Activated CD8-positive, alpha-beta T cell treated with anti-CD3 and anti-CD28 coated beads for 36 hours (primary cell): ENCODE measurements at places on chromosomes 3 and 15. TPM values are rescaled to one million over a fixed set of nuclear protein-coding genes. Genes with fewer than 3 reads are reported as not detected.

LRRFIP2 gene
- 23.1 TPM for total RNA-seq

LRRC49 gene
- not detected for total RNA-seq

DNA sequence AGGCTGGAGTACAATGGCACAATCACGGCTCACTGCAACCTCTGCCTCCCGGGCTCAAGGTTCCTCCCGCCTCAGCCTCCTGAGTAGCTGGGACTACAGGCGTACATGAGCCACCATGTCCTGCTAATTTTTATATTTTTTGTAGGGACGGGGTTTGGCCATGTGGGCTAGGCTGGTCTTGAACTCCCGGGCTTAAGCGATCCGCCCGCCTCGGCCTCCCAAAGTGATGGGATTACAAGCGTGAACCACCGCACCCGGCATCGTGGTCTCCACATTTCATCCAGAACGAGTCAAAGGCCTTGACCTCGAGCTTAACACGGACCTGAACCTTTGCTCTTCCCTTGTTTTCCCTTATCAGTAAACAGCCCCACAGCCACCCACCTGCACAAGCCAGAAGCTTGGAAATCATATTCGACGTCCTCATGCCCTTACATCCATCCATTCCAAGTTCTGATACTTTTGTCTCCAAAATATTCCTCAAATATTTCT lies 1.4 kb upstream of the PTPN23 start:
- peak overlapping the region; percentile 100 for H3K27ac ChIP-seq
- H3K4me3 ChIP-seq: peak overlapping the region; percentile 97
- no peaks in the 10 kb centered on the region for H3K27me3 ChIP-seq
- peaks cover 30% of the 10 kb centered on the region for H3K4me1 ChIP-seq
- no peak for DNase-seq

DNA sequence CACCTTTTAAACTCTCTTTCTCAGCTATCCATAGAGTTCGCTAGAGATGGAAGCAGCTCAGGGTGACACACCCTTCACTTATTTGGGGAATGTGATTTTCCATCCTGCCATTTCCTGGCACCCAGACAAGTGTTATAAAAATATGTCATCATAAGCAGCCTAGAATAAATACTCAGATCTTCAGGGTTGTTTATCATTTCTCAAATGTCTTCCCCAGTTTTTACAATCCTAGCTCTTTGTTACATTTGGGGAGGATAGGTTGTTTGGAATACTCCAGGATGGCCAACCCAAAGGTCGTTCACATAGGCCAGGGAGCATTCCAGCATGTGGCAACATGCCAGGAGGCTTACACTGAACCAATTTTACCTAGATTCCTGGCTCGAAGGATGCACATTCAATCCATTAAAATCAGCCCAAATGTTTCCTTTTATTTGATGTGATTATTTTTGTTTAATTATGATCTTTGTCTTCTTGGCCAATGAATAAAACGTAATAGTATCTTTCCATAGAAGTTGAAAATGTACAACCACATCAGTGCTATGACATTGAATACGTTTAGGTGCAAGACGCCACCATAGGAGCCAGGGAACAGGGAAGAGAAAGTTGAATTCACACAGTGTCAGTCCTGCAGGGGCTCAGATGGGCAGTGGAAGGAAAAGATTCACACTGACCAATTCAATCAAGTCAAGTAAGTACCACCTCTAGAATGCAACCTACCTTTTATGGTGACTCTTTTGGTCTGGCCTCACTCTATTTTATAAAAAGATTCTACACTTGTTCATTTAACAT lies 537.7 kb upstream of the MDFIC2 start:
- H3K36me3 ChIP-seq: no peaks in the 10 kb centered on the region
- peaks cover 5% of the 10 kb centered on the region for H3K4me1 ChIP-seq
- H3K27ac ChIP-seq: no peak overlapping the region
- no peak overlapping the region for H3K4me3 ChIP-seq
- H3K27me3 ChIP-seq: peaks cover 14% of the 10 kb centered on the region

GRCh38 chr3:149224736-149225594 lies 3.3 kb upstream of the CP start:
- H3K36me3 ChIP-seq: peaks cover 2% of the 10 kb centered on the region
- H3K27ac ChIP-seq: peak overlapping the region; percentile 92
- H3K4me1 ChIP-seq: peaks cover 25% of the 10 kb centered on the region
- peak overlapping the region; percentile 80 for H3K4me3 ChIP-seq
